ENCODE measurements at places on chromosomes 3 and 15.

- DNase-seq = no peak
These were observed 82.4 kb upstream of the PLCL2 start for GRCh38 chr3:16802389-16802788.

DNA sequence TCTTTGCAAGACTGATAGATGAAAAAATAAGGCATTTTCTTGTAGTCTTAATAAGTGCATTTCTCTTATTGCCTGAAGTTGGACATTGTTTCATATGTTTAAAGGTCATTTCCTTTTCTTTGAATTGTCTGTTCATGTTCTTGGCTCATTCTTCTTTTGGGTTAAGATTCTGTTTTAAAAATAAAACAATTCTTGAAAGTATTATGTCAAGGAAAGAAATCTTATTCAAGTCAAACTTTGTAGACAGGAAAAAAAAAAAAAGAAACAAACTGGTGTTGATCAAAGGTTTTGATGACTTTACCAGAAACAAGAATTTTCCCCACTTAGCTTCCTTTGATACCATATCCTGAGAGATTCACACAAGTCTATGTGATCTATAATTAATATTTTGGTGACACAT is 132.9 kb upstream of the AADACL2 start:
- DNase-seq = no peak

DNA sequence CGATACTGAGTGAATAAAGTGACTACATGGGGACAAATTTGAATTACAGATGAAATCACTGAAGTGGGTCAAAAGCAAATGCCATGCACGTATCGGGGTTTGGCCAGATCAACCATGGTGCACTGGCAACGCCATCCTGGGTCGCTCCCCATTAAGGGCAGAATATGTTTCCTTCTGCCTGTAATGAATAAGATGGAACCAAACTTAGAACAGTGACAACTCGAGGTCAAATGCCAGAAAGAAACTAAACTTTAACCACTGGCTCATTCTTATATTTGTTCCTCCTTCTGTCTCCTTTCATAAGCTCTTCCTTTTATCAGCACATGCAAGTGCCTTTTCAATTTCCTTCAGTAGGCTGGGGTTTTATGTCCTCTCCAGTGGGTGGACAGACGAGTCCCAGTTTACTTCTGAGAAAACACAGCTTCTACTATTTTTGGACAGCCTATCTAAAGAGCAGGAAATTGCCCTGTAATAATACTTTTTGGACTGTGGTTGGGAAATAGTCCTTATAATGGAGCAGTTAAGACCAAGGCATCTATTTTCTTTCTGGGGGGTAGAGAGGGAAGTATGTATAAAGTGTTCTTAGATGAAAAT is 61.4 kb downstream of the WHAMM start:
- no peak for DNase-seq

DNA sequence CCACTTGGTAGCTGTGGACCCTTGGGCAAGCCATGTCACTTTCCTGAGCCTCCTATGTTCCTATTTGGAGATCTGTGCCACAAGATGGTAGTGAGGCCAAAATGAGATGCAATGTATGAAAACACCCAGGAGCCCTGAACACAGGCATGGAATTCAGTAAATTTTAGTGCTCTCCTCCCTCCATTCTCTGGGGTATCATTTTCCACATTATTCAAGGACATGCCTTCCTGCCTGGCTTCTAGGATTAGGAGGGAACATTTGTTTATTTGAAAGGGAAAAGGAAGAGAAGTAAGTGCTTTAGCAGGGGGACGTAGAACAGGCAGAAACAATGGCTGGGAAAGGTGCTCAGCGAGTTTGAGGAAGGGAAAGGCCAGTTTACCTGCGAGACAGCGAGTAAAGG is 98.8 kb downstream of the ATG7 start:
- DNase-seq = no peak

DNA sequence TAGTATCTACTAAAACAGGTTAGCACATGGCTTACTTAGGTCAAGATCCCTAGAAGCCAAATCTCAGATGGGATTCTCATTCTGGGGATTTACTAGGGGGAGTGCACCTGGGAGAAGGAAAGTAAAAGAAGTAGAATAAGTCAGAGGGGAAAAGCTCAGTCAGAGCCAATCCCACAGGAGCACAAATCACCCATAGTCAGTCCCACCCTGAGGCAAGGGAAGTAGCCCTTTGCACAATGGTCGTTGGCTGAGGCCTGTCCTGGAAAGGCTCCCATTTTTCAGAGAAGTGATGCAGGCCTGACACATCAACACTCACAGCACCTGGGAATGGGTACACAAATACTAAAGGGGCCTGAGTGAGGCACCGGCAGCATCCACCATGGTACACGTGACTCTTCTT is 39.8 kb downstream of the SST start:
- DNase-seq = no peak

- no peak for DNase-seq
These were observed 518 bp downstream of the OXSR1 start for GRCh38 chr3:38165722-38166387.

DNA sequence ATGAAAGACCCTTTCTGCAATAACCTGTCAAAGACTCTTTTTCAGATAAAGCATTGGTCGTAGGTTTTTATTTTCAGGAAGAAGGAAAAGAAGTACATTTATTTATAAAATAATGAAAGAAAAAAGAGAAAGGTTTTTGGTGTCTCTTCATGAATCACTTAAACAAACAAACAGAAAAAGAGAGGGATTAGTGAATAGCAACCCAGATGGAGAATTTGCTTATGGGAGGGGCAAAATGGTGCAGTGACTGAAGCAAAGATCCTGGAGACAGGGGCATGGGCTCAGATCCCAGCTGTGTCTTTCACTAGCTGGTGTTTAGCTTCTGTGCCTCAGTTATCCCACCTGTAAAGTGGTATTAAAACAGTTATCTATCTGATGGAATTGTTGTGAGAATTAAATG is 78.6 kb upstream of the PFN2 start:
- DNase-seq = no peak

- no peak for DNase-seq
These were observed 339.9 kb upstream of the BCHE start for GRCh38 chr3:166177130-166177529.

GRCh38 chr3:69741032-69741767 is 1.9 kb downstream of the MITF start:
- no peak for DNase-seq

DNA sequence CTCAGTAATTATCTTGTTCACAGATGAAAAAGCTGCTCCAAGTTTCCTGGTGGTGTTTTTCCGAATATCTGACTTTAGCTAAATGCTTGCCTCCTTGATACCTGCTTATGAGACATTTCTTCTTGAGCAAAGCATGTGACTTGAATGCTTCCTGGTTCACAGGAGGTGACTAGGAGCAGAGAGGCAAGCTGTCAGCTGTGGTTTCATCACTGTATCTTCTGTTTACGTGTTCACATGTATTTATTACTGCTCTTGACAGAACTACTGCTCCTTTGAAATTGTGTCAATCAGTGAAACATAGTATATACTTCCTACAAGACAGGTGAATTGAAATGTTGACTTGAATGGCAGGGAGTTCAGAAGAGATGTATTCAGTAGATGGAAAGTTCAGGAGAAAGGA is 8.9 kb upstream of the SPPL2A start:
- no peak for DNase-seq

- DNase-seq = no peak
These were observed 55.6 kb downstream of the SCN11A start for GRCh38 chr3:38996193-38996592.

- no peak for DNase-seq
These were observed 288.7 kb downstream of the EPHB1 start for GRCh38 chr3:135083756-135084155.

- DNase-seq = no peak
These were observed 195.8 kb downstream of the CD47 start for GRCh38 chr3:107894998-107895397.
